ENCODE measurements at places on chromosomes 2 and 18.
A peak's percentile ranks its signal among the peaks of the same experiment; 100 is the strongest.

GRCh38 chr2:176172007-176172894 is 15.1 kb downstream of the HOXD3 start:
- no peak for DNase-seq

DNA sequence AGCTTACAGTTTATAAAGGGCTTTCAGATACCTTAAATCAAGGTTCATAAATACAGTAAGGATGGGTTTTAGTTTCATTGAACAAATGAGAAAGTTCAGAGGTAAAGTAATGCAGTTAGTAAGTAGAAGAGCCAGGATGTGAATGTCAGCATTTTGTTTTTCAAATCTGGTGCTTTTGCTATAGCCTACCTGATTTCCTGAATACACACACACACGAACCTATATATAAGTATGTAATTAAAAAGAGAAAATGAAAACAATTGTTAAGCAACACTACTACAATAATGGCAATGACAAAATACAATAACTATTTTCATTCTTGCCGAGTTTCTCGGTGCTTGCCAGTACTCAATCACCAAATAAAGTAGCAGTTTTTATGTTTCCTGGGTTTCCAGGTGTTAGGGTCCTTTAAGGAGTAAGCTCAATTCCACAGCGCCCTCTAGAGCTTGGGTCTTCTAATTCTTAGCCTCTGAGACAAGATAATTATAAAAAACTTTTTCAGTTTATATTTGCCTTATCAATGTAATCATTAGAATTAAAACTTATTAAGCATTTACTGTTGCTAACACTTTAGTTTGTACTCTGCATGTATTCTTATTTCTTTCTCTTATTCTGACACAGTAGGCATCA is 512.9 kb upstream of the ACVR2A start:
- DNase-seq, result no peak

- DNase-seq, result no peak
These were observed 14.0 kb upstream of the DCC start for GRCh38 chr18:52325997-52326396.

- no peak for DNase-seq
These were observed 328.2 kb downstream of the KCNJ3 start for GRCh38 chr2:155026651-155027174.

DNA sequence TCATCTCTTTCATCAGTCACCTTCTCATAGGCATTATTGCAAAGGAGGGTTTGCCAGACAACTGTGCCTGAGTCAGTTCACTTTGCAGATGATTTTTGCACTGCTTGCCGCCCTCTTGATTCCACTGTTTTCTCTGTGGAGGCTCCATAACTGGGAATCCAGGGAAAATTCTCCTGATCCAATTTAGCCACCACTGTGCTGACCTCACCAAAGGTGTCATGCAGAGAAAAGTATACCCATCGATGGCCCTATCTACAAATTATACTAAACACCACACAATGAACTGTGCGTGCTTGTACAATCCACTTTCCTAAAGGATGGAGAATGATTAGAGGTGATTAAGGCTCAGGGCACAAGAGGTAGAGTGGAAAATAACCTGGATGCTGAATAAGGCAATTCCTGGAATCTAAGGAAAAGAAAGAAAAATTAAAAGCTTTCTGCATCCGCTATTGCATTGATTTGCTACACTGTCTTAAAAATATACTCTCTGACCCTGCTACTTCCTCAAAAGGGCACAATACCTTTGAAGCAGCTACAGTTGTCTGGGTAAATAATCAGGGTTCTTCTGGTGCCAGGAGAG is 409.4 kb downstream of the RIT2 start:
- no peak for DNase-seq

DNA sequence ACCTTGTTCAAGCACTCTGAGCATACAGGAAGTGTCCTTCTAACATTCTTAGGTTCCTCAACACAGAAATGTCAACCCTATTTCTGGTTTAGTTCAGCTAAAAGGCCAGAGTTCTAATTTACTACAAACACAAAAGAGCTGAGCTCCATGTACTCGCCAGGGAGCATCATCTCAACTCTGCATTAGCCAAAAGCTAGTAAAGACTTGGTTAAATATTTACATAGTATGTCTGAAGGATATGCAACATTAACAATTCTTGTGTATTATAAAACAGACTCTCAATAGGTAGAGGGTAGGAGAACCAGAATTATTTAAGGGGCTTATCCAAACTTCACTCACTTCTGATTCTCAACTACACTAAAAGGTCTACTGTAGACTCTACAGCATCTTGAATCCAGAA is 154.6 kb downstream of the THADA start:
- no peak for DNase-seq

GRCh38 chr2:30165050-30165520 is 18.3 kb downstream of the YPEL5 start:
- DNase-seq, result peak; percentile 80

DNA sequence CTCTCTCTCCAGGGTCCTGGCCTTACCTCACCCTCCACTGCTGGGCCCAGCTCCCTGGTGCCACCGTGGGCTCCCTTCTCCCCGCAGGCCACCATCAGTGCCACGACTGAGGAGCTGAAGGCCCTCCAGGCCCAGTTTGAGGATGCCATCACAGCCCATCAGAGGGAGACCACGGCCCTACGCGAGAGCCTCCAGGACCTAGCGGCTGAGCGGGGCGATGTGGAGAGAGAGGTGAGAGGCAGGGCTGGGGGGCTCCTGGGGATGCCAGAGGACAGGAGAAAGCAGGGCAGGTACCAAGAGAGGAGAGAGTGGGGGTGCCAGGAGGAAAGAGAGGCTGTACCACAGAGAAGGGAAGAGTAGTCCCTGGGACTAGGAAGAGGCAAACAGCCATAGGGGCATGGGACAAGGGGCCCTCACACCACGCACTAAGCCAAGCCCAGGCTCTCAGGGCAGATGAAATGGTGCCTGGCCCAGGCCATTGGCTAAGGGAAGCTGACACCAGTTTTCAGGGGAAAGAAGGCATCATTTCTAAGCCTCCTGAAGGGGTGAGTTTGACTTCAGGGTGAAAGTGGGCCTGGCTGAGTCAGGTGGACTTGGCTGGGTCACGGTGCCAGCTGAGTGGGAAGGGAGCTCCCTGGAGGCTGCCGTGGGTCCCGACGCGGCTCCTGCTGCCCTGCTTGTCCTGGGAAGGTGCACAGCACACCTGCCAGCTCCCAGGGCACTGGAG is 39.0 kb upstream of the SNED1 start:
- no peak for DNase-seq

- DNase-seq, result no peak
These were observed 69.4 kb downstream of the ARHGAP28 start for GRCh38 chr18:6798896-6799295.
